ENCODE measurements at places on chromosomes 3 and 15.

GRCh38 chr3:129485721-129486663, 42.4 kb upstream of the RHO start:
- no peak for DNase-seq

- DNase-seq, result no peak
These were observed 445.8 kb upstream of the NAALADL2 start for GRCh38 chr3:174413062-174413912.

- DNase-seq, result no peak
These were observed 14.2 kb downstream of the CSK start for GRCh38 chr15:74795966-74796625.

- DNase-seq, result no peak
These were observed 21.1 kb downstream of the GTF2E1 start for GRCh38 chr3:120763601-120764000.

DNA sequence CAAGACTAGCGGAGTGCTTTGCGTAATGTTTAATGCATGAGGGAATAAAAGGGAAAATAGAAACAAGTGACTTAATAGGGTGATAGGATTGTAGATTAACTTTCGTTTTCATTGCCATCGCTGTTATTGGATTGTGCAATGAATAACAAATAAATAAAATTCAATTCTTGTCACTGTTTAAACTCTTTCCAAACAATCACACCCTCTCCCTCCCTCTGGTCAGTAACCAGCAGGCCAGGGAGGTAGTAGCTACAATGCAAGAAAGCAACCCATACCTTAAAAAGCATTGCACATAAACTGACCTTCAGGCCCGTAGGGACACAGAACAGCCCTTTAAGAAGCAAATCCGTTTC, 705 bp upstream of the TFRC start:
- no peak for DNase-seq

DNA sequence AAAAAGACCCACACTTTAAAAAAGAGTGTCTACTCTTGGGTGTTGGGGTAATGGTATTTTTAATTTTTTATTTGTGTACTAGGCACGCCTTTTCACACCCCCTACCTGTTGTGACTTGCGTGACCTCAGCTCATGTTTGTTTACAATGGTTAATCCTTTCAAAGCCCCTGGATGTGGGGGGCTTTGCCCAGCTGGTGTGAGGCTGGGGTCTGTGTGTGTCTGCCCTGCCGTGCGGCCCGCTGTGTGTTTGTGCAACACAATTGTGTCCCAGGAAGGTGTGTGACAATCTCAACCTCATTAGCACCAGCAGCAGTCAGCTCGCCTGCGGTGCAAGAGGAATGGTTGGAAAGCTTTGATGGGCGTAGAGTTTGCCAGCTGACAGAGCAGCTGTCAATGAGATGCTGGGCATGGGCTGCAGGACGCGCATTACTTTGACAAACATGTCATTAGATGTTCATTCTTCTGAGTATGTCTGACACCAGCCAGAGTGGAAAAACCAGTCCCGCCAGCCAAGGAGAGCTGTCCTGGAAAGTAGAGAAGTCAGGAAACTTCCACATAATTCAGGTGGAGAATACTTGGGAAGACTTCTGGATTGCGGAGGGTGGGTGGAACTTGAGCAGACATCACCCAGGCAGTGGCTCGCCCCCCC, 9.6 kb downstream of the LRRK1 start:
- no peak for DNase-seq

GRCh38 chr3:46970391-46971091, 6.0 kb downstream of the CCDC12 start:
- DNase-seq, result no peak

DNA sequence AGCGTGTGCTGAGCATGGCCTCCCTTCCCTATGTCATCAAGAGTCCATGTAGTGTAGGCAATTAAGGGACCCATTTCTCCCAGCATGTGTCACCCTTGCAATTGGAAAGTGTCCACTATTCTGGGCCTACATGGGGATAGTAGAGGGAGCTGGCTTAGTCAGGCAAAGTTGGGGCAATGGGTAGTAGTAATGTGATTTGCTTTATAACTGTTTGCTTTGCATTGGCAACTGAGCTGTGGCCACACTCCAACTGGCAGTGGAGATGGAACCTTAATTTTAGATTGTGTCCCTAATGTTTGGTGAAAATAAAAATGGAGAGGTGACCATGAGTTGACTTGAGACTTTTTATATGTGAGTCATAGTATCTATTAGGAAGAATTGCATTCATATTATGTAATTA, 97.7 kb upstream of the SAMMSON start:
- no peak for DNase-seq

DNA sequence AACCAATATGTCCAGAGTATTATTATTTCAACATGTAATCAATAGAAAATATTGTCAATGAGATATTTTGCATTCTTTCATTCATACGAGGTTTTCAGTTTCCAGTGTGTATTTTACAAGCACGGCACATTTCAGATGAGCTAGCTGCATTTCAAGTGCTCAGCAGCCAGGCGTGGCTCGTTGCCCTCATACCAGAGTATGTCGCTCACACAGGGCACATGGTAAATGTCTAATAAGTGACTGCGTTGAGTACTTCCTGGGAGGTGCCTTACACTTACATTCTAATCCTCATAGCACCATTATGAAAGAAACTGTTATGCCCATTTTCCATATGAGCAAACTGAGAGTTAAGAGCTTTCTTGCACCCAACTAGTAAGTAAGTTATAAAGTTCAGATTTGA, 47.4 kb downstream of the TMEM266 start:
- DNase-seq, result no peak

- no peak for DNase-seq
These were observed 5.1 kb downstream of the ACAA1 start for GRCh38 chr3:38131621-38132369.

DNA sequence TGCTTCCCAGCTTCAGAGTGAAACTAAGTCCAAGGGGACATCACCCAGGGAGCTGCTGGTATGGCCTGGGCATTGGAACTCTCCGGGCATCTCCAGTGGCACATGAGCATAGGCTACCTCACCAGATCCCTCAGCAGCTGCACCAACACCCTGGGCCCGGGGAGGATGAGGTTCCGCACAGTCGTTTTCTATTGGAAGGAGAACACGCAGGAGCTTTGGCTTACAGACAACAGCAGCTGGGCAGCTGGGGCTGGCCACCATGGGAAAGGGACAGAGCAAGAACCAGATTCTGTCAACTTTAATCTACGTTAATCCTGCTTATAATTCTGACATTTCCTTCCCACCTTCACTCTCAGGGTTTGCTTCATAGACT, 65.5 kb downstream of the MYO1E start:
- no peak for DNase-seq

DNA sequence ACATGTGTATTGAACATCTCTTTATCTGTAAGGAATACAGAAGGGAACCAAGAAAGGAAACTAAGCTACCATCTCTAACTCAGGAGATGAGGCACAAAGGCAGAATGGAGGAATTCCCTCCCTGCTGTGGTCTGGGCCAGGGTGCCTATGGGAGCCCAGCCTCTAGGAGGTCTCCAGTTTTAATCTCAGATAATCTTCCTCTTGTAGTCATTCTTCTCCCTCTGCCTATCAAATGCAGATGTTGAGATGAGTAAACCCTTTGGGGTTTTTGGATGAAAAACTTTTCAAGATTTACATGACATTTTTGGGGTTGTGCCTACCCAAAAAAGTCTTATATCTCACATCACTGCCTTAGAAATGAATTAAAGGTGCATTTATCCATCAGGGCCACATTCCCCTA, 23.3 kb downstream of the SCG5 start:
- DNase-seq, result no peak

- no peak for DNase-seq
These were observed 70.5 kb upstream of the HEG1 start for GRCh38 chr3:125126323-125126722.

DNA sequence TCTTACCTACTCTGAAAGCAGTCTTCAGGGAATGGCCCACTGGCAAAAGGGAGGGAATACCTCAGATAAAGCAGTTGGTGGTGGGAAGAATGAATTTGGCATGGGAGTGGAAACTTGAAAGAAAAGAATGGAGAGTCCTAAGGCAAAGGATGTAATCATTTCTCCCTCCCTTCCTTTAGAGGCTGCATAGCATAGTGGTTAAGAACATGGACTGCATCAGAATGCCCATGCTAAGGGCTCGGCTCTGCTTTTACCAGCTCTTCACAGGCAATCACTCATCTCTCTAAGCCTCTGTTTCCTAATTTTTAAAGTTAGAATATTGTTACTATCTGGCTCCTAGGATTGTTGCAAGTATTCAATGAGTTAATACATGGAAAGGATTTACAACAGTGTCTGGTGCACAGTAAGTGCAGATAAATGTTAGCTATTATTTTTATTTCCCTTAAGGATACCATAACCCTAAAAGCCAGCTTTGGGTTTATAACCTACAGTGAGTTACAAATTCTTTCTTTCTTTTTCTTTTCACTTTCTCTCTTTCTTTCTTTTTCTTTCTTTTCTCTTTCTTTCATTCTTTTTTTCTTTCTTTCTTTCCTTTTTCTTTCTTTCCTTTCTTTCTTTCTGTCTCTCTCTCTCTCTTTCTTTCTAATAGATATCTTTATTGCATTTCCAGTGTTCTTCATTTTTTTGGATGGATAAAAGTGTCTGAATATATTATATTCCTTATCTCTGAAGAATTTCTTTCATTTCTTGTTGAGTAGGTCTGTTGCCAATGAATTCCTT, 23.6 kb downstream of the VEPH1 start:
- DNase-seq, result no peak

DNA sequence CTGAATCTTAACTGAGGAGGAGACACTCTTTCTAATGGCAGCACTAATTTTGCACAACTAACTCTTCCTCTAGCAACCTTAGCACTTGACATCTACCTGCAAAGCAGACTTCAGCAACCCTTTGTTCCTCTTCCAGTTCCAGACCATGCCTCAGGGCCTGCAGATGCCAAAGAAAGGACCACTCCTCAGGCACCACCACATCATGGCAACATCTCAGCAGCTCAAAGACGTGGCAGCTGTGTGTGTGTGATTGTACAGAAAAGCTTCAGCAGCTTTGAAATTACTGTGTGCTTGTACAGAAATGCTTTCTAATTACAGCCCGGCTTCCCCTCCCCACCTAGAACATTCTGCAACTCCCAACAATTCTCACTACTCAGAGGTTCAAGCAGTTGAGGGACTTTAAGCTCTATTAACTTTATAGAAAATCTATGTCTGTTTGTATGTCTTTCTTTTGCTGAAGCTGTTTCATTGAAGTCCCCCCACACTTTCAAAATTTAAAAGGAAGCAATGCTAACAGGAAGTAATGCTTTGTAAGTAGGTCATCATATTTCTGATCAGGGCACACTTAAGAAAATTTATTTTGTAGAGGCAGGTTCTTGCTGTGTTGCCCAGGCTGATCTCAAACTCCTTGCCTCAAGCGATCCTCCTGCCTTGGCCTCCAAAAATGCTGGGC, 115.2 kb downstream of the CD47 start:
- DNase-seq, result no peak

GRCh38 chr3:17954801-17955200, 212.4 kb upstream of the TBC1D5 start:
- no peak for DNase-seq

- no peak for DNase-seq
These were observed 36.8 kb downstream of the EHD4 start for GRCh38 chr15:41935566-41936020.

DNA sequence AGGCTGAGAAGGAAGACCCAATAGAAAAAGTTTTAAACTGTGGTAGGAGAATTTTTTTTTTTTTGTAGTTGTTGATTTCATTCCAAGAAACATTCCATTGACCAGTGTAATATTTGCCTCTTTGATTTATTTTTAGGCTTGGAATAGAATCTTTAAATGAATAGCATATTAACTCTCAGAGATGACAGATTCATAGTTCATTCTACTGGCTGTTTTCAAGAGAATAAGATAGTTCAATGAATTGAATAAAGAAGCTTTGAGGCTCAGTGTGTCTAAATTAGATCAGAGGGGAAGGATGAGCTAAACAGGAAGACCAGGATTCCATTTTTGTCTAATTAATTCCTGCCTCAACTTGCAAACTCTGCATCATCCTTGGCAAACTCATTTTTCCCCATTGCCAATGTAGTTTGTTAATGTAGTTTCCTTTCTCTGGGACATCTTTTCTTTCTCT, 98.4 kb downstream of the NAALADL2 start:
- DNase-seq, result no peak

DNA sequence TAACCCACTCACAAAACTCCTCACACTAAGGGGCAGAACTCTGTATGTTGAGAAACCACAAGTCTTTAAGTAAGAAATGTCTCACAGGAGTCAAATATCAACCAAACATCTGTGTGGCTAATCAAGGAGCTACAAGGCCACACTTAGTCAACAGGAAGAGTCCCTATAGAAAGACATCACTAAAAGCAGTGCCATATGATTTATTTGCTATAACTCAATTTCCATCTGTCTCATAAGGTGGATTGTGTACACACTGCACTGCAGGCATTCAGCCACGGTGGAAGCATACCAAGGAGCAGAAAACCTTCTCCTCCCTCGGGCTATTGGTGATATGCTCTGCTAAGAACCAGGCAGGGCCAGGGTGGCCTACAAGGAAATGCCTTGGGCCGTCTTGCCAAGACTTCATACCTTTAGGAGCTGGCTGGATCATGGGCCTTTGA, 197.6 kb upstream of the CFAP20DC start:
- DNase-seq, result no peak

DNA sequence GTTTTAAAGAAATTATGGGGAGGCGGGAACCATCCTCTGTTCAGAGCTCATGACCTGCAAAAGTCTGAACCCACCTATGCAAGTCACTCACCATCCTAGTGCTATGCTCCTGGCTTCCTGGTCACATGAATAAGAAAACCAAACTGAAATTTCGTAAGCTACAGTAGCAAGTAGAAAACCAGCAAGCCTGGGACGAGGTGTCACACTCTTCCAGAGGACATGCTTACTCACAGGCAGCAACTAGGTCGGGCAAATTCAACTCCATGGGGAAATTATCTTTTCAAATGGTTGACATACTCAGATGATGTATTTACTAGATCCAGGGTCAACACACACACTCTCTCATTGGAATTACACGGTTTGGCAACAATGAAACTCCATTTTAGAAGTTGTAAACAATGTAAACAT, 31.3 kb downstream of the LDHAL6B start:
- DNase-seq, result no peak

DNA sequence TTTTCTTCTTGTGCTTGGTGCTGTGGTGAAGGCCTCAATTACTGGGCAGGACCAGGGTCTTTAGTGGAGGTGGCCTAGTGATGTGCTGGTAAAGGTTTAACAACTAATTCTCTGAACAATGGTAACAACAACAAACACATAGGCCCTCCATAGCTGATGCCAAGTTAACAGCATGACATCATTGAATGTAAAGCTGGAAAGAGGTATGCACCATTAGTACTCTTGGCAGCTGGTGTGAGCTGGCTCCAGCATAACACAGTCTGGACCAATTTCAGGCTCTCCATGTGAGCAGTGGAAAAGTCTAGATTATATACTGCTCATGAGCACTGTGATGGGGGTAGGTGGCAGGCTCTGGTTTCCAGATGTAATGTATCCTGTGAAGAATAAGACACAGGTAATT, 61.8 kb downstream of the SLC7A14 start:
- no peak for DNase-seq

DNA sequence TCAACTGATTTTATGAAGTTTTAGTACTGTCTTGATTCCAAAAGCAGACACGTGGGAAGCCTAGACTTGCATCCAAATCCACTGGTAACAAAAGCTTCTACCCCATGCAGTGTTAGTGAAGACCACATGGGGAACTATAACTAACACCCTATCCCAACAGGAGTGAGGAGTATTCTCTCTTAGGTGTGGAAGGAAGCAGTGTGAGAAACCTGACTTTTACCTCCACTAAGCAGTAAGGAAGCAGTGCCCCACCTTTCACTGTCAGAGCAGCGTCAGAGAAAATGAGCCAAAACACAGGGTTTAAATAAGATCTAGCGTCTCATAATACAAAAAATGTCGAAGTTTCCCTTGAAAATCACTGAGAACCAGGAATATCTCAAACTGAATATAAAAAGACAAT, 60.5 kb downstream of the DLG1 start:
- no peak for DNase-seq

Measured in stimulated activated CD8-positive, alpha-beta memory T cell treated with anti-CD3 and anti-CD28 coated beads, Interleukin-7, amount 100 ng/mL, for 1 hour (primary cell).